Aorta (tissue), 5 donors: ENCODE measurements at places on chromosomes 16 and 17.

DNA sequence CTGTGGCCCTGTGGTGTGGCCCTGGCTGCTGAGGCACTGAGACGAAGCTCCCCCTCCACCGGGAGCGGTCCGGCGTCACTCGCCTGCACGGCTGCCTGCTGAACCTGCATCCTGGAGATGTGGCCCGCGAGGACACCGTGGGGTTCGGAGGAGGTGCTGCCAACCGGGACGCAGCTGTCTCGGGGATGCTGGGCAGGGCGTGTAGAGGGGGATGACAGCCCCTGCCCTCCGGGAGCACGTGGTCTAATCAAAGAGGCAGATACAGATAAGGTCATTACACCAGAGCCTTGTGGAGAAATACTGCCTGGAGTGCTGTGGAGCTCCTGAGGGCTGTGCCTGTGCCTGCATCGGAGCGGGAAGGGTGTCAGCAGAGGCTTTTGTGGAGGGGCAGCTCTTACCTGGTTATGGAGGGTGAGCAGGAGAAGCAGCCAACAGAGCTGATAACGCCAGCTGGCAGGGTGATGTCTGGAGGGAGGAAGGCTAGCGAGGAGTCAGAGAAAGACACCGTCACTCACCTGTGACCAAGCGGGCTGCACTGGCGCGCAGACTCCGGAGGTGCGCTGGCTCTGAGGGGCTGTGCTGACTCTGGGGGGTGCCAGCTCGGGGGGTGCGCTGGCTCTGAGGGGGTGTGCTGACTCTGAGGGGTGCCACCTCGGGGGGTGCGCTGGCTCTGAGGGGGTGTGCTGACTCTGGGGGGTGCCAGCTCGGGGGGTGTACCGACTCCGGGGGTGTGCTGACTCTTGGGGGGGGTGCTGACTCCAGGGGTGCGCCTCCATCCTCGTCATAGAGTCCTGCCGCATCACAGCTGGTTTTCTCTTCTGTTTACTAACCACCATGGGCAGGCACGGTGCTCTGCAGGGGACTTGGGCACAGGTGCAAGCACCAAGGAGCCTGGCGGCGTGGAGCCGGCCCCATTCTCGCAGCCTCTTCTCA, 104.7 kb upstream of the CHMP6 start:
- no peak for DNase-seq

DNA sequence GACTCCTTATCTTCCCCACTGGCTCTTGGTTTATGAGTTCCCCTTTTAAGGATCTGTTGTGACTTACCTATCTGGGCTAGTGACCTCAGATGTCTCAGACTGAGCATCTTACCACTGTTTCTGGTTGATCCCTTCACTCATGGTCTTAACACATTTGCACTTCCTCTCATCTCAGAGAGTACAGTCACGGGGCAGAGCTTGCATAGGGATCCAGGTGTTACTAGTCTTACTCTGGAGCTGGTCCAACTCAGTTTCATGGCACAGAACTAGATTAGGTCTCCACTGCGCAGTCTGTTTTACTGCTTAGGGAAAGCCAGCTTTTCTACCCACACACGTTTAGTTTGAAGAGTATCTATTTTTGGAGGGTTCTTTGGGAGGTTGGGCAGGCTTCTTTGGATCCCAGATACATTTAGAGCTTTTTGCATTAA, 10.2 kb downstream of the GABARAPL2 start:
- no peak for DNase-seq

DNA sequence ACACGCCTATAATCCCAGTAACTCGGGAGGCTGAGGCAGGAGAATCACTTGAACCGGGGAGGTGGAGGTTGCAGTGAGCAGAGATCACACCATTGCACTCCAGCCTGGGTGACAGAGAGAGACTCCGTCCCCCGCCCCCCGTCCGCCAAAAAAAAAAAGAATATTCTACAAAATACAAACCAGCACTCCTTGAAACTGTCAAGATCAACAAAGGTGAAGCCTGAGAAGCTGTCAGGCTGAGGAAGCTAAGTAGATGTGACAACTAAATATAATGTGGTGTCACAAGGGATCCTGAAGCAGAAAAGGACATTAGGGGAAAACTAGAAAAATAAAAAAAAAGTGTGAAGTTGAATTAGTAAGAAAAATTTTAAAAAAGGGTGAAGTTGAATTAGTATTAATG, 6.2 kb downstream of the CD2BP2 start:
- DNase-seq, result no peak

- DNase-seq, result no peak
Observed at GRCh38 chr16:19359556-19359955, 58.1 kb upstream of the TMC5 start.

GRCh38 chr17:65902831-65903522, 289.0 kb downstream of the CEP112 start:
- DNase-seq, result no peak

GRCh38 chr17:48294806-48295361, 135.1 kb downstream of the SKAP1 start:
- no peak for DNase-seq

- no peak for DNase-seq
Observed at GRCh38 chr16:4743226-4743878, 9.0 kb downstream of the DNAAF8 start.

GRCh38 chr17:17420082-17420481, 56.7 kb upstream of the MED9 start:
- DNase-seq, result no peak

- no peak for DNase-seq
Observed at GRCh38 chr16:89711601-89712273, 9.0 kb downstream of the VPS9D1 start.

DNA sequence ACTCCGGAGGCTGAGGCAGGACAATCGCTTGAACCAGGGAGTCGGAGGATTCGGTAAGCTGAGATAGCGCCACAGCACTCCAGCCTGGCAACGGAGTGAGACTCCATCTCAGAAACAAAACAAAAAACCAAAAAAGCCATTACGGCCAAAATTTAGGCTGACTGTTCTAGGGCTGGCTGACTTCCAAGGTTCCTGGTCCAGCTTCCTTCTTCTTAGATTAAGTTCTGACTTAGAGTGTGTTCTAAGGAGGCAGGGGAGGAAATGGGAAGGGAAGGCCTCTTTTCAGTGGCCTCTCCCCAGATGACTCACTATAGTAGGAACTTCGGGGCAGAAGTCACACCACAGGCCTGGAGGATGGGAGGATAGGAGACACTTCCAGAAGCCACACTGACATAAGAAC, 27.7 kb upstream of the CLEC18B start:
- peak; percentile 85 for DNase-seq

DNA sequence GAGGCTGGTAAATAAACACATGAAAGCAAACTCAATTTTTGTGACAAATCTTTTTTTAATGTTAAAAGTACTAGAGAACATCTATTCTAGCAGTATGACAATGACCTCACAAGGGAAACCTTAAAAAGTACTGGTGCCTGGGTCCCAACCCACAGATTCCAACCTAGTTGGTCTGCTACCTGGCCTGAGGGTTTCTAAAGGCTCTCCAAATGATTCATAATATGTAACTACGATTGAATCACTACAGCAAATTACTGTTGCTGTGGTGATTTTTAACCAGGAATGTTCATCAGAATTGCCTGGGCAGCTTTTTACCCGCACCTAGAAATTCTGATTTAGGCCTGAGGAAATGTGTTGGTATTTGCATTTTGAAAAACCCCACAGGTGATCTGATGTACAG, 26.1 kb downstream of the CDR2 start:
- no peak for DNase-seq

- DNase-seq, result no peak
Observed at GRCh38 chr16:4450430-4450829, 24.0 kb downstream of the NMRAL1 start.
